NCI-H2171 (cell line): ENCODE measurements at places on chromosomes 5 and 9.

DNA sequence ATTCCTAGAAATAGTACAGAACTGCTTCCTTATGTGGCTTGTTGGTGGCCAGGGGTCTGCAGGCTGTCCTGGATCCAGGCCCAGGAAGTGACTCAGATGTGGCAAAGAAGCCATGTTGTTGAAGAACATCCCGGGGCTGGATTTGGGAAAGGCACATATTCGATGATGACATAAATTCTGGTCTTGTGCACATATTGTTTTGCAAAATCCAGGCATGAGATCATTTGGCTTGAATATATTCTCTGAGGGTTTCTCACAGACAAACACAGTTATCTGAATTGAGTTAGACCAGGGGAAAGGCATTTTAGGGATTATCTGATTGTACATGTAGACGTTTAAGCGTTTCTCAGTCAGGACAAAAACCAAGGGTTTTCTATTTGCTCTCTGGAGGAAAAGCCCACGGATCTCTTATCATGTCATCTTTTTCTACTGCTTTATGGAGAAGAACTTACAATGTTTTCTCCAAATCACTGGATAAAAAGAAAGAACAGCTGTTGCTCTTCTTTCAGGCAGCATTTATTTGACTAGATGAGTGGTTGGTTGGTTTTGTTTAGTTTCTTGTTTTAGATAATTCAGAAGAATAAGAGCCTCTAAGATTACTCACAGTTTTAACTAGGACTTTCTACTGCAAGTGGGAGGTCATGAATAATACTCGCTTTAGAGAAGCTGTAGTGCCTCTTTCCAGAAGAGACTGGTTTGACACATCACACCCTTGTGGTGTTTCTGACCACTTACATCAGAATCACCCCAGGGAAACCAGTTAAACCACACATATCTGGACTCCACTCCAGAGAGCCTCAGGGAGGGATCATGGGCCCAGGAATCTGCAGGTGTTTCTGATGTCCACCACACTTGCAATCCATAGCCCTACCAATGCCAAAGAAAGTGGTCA, 29.5 kb upstream of the LHFPL2 start:
- DNase-seq: no peak

GRCh38 chr9:77038281-77039036, 19.0 kb downstream of the FOXB2 start:
- DNase-seq: no peak

- no peak for DNase-seq
Observed at GRCh38 chr5:72163349-72163983, 56.2 kb downstream of the MAP1B start.

DNA sequence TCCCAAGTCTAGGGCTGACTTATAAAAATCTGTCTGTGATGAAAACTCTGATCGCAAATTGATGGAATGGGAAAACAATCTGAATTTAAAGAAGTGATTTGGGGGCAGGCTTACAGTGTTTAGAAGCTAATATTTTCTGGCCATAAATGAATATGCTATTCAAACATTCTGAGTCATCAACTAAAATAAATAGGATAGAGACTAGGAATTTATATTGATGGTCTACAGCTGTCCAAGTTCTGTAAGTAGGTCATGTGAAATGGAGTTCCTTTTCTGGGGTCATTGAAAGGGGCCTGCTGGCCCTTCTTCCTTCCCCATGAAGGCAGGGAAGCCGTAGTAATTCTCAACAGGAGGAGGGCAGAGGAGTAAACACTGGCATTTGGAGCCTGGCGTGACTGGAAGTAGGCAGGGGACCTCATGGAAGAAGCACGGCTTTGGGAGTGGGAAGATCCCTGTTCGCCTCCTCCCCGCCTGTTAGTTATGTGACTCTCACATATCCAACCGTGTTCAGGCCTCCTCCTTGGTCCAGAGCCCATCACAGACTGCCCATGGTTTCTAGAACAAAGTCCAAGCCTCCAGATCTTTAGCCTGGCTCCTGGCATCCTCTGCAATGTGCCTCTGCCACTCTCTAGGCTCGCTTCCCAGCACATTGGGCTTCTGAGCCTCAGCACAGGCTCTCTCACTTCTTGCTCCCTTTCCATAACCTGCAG, 31.7 kb downstream of the ALG2 start:
- DNase-seq: no peak

DNA sequence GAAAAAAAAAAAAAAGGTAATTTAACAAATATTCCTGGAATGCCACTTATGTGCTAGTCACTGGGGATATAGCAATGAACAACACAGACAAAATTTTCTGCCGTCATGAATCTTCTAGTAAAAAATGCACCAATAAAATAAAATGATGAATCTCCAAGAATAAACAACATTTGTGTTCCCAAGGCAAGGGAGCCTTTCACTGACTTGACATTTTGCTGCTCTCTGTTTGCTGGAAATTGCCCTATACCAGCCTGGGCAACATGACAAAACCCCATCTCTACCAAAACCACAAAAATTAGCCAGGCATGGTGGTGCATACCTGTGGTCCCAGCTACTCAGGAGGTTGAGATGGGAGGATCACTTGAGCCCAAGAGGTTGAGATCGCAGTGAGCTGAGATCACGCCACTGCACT, 64.5 kb upstream of the ERBIN start:
- no peak for DNase-seq

DNA sequence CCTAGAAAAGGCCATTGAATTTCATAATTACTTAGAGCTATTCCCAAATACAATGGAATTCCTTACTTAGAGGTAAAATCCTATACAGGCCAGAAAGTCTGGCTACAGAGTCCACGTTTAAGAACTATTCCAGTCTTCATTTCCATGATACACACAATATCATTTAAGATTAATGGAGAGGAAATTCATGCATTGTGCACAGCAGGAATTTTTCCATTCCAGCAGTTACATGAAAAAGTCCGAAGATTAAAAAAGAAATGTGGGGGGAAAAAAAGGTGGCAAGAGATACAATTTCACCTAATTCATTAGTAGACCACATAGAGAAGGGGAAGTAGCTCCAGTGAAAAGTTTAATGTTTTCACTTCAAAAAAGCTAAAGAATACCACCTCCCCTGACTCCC, 63.1 kb downstream of the CHD1 start:
- DNase-seq: no peak

DNA sequence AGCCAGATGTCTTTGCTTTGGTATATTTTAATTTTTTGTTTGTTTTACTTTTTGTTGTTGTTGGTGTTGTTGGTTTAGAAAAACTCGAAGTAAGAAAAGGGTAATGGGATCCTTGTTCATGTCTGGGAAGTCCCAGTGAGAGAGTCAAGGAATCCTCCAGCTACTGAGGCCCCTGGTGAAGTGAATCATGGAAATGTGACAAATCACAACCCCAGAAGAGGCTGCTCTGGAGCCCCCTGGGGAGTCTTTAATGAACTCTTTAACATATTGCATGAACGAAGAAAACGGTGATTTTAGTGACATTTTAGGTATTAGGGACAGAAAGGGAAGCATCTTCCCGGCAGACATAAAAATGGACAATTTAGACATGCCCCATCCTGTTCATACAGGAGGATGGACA, 41.3 kb downstream of the TMEM174 start:
- no peak for DNase-seq
